ENCODE measurements at places on chromosomes 4 and X.

DNA sequence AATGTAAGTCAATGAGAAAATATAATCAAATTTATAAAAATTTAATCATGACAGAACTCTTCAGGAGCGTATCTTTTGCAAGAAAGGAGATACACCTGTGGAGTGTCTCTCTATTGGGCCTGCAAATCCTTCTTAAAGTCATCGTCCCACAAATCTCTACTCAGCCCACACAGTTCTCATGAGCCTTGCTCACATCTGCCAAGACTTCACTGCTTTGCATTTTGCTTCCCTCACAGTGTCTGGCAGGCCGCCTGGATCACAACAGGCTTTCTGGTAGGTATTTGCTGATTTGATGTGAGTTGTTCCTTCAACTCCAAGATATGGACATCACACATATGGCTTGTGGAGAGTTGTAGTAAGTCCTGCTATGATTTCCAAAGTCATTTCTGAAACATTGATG is 183.1 kb upstream of the ARX start:
- no peaks in the 10 kb centered on the region for H3K4me1 ChIP-seq
- no peak overlapping the region for H3K27ac ChIP-seq
- no peaks in the 10 kb centered on the region for H3K36me3 ChIP-seq
- no peak for DNase-seq
- H3K4me3 ChIP-seq: no peak overlapping the region

GRCh38 chr4:42167709-42168108 is 15.3 kb upstream of the BEND4 start:
- no peak overlapping the region for H3K4me3 ChIP-seq
- H3K4me1 ChIP-seq: no peaks in the 10 kb centered on the region
- no peaks in the 10 kb centered on the region for H3K27me3 ChIP-seq
- no peaks in the 10 kb centered on the region for H3K36me3 ChIP-seq
- H3K27ac ChIP-seq: no peak overlapping the region
- no peak for DNase-seq

DNA sequence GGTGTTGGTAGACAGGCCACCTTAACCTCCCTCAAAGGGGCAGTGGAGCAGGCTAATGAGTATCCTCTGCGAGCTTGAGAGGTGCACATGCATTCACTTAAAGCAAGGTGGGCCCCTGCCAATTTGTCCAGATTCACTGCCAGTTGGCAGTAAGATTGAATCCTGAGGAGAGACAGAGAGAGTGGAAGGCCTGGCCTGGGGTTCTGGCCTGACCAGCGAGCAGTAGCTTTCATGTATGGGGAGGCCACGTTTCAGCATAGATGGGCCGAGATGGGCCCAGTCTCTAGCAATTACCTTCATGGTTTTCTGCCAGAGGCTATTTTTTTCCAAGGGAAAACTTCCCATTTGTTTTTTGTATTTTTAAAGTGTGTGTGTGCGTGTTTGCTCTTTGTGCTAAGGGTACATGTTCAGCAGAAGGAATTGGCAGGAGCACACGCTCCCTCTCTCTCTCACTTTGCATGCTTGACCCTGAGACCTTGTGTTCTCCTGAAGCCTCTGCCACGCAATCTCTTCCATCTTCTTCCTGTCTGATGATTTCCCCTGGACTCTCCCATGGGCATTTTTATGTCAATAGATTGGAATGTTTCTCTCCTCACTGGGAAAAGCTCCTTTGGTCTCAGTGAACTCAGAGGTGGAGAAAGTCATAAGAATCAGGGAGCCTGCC is 215.8 kb upstream of the SFRP2 start:
- DNase-seq: peak; percentile 72
- H3K4me3 ChIP-seq: no peak overlapping the region

- no peak overlapping the region for H3K4me3 ChIP-seq
- no peak overlapping the region for H3K27ac ChIP-seq
- no peaks in the 10 kb centered on the region for H3K4me1 ChIP-seq
- no peaks in the 10 kb centered on the region for H3K27me3 ChIP-seq
- DNase-seq: no peak
These were observed 204.2 kb upstream of the CASK start for GRCh38 chrX:42127563-42127962.

DNA sequence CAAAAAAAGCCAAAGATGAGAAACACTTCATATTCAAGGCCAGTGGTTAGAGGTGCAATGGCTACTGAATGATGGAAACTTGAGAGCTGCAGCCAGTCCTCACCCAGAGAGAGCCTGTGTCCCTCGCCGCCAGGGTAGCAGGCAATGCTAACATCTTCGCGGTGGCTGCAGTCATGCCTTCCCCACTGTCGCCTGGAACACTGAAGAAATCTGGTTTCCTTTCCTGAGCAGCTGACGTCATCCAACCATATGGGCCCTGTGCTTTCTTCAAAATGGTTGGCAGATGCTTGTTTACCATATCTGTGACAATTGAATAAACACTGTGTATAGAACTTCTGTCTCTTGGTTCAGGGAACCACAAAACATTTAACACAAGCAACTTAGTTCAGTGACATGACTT is 39.7 kb downstream of the PRSS12 start:
- no peak for DNase-seq
- H3K27me3 ChIP-seq: no peaks in the 10 kb centered on the region
- H3K27ac ChIP-seq: no peak overlapping the region
- H3K4me3 ChIP-seq: no peak overlapping the region
- H3K4me1 ChIP-seq: no peaks in the 10 kb centered on the region

DNA sequence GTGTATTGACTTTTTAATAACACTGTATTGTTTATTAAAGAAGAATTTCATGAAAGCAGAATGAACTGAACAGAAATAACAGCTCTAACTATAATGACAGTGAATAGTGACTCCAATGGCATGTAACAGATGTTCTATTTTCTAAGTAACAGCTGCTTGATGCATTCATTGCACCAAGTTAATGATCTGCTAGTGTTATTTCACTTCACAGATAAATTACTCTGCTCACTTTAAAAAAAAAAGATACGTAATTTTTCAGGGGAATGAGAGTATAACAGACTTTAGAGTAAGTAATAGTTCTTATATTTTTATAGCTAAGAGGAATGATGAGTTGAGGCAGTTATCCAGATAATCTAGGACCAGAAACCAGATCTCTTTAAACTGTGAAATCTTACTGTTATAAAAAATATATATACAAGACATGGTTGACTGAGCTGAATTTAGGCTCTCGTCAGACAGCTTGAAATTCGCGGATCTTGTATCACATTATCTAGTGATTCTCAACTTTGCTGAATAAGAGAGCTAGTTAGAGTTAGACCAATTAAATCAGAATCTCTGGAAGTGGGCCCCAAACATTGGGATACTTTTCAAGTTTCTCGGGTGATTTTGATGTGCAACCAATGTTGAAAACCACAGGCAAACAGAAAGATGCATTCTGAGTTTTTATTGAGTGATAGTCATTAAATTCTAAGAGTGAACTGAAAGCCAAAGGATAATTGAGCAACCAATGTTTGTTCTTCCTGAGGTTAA is 840.7 kb downstream of the DMD start:
- H3K27ac ChIP-seq: no peak overlapping the region
- no peak overlapping the region for H3K4me3 ChIP-seq
- H3K36me3 ChIP-seq: no peaks in the 10 kb centered on the region
- H3K27me3 ChIP-seq: no peaks in the 10 kb centered on the region
- DNase-seq: no peak
- no peaks in the 10 kb centered on the region for H3K4me1 ChIP-seq

DNA sequence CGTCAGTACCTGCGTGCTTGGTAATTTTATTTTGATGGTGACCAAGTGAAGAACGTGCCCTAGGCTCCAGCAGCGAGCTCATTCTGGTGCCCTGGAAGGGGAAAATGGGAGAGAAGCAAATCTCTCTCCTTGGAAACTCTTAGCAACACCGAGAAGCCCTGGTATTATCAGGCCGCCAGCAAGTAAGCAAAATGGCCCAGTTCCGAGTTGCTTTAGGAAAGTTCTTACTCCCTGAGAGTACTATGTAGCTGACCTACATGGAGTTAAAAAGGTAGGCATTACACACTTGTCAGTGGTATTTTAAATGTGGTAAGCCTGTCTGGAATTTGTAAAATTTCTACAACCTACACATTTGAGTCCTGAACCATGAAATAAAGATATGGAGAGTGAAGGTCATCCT is 146.4 kb downstream of the CPEB2 start:
- DNase-seq: no peak
- H3K36me3 ChIP-seq: no peaks in the 10 kb centered on the region
- H3K27ac ChIP-seq: peak overlapping the region; percentile 73
- no peaks in the 10 kb centered on the region for H3K27me3 ChIP-seq
- no peak overlapping the region for H3K4me3 ChIP-seq

- no peak overlapping the region for H3K4me3 ChIP-seq
- no peak for DNase-seq
- no peak overlapping the region for H3K27ac ChIP-seq
- H3K4me1 ChIP-seq: no peaks in the 10 kb centered on the region
- no peaks in the 10 kb centered on the region for H3K36me3 ChIP-seq
These were observed 405.5 kb upstream of the NR3C2 start for GRCh38 chr4:148847544-148848255.

- H3K36me3 ChIP-seq: no peaks in the 10 kb centered on the region
- DNase-seq: no peak
- H3K4me1 ChIP-seq: no peaks in the 10 kb centered on the region
- H3K27ac ChIP-seq: no peak overlapping the region
- no peak overlapping the region for H3K4me3 ChIP-seq
These were observed 192.9 kb upstream of the RBPJ start for GRCh38 chr4:26127851-26128337.

DNA sequence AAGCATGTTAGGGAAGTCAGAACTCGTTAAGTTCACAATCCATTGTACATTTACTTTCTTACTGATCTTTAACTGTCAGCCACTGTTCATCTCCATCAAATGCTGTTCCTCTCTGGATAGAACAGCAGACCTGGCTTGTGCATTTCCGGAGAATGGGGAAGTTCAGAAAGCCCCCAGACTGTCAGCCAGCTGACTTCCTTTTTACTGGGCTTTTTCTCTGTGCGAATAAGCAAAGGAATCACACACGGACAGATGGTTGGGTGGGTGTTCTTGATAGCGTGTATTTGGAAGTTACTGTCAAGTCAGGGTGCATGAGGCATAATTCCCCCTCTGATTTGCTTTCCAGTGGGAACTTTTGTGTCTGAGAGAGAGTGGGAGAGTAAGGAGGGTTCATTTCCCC is 56.8 kb downstream of the TSPAN7 start:
- no peaks in the 10 kb centered on the region for H3K4me1 ChIP-seq
- no peaks in the 10 kb centered on the region for H3K36me3 ChIP-seq
- no peak for DNase-seq
- H3K4me3 ChIP-seq: no peak overlapping the region
- H3K27me3 ChIP-seq: no peaks in the 10 kb centered on the region

Measured in tibial artery (tissue), 4 donors.